Bronchus fibroblast of lung (primary cell): ENCODE measurements at places on chromosomes 6 and 20. TPM values are rescaled to one million over a fixed set of nuclear protein-coding genes. Genes with fewer than 3 reads are reported as not detected.

Gene GTSF1L
- not detected in 2 replicates for total RNA-seq

Gene KIAA1755
- total RNA-seq, result 0.89 and 1.5 TPM in 2 replicates

Gene RAET1L
- not detected in 2 replicates for total RNA-seq

Gene KIF25
- total RNA-seq, result 0.15 and 0.17 TPM in 2 replicates

Gene PLCB4
- 1.3 and 1.8 TPM in 2 replicates for total RNA-seq

Gene SPDEF
- total RNA-seq, result not detected in 2 replicates

Gene PXDC1
- 35.7 and 40.9 TPM in 2 replicates for total RNA-seq

Gene LPA
- not detected in 2 replicates for total RNA-seq

Gene TREM1
- 0.15 TPM in 1 of 2 replicates, not detected in the other for total RNA-seq

Gene HLA-DRB5
- not detected in 2 replicates for total RNA-seq

Gene FRK
- total RNA-seq, result 0.15 and 0.17 TPM in 2 replicates

Gene TTK
- total RNA-seq, result 37.8 and 43.0 TPM in 2 replicates

Gene ADAM33
- 14.7 and 15.3 TPM in 2 replicates for total RNA-seq

Gene PRDM13
- under 0.01 TPM in 1 of 2 replicates, not detected in the other for total RNA-seq

Gene PROKR2
- total RNA-seq, result not detected in 2 replicates

Gene SNAP91
- total RNA-seq, result 0.15 TPM in 1 of 2 replicates, not detected in the other

Gene HLA-DRA
- not detected in 2 replicates for total RNA-seq

Gene RSPH9
- 0.67 and 0.74 TPM in 2 replicates for total RNA-seq

Gene CCM2L
- not detected in 2 replicates for total RNA-seq

Gene KCNB1
- not detected in 2 replicates for total RNA-seq

Gene GTF2H4
- total RNA-seq, result 9.4 and 10.9 TPM in 2 replicates
